ENCODE measurements at places on chromosomes 11 and 22.
A peak's percentile ranks its signal among the peaks of the same experiment; 100 is the strongest.

DNA sequence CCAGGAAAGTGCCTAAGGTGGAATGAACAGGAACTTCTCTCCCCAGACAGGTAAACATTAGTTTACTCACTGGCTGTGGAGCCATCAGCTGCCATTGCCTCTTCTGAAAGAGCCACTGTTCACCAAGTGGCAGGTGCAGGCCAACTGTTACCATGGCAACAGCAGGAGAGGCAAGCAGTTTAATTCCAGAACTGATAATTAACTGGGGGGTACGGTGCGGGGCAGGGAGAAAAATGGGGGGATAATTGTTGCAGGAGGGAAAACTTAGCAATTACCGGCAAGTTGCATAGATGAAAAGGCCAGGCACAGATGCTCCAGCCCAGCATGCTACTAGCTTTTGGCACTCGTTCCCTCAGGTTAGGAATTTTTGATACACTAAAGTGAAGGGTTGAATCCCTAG lies 85.1 kb downstream of the TRIM44 start:
- DNase-seq: no peak

DNA sequence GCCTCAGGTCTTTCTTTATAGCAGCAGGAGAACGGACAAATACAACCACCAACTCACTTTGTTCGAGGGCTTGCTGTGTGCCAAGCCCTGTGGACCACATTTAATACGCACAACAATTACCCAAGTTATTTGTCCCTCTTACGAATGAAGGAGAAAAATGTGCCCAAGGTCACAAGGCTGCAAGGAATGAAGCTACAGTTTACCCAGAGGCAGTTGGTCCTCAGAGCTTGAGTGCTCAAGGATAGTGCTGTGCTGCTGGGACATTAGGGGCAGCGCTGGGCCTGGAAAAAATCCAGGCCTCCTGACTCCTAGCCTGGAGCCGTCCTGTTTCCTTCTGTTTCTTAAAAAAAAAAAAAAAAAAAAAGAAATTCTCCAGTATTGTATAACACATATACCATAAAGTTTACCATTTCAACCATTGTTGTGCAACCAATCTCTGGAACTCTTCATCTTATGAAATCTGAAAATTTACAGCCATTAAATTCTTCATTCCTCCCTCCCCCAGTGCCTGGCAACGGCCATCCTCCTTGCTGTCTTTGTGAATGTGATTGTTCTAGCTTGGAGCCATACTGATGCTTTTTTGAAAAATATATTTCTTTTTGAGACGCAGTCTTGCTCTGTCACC lies 1.0 kb upstream of the C11orf86 start:
- no peak for DNase-seq

GRCh38 chr11:10564696-10565318 lies 3.7 kb downstream of the LYVE1 start:
- no peak for DNase-seq

GRCh38 chr22:40194656-40195055 lies 16.9 kb downstream of the TNRC6B start:
- no peak for DNase-seq

DNA sequence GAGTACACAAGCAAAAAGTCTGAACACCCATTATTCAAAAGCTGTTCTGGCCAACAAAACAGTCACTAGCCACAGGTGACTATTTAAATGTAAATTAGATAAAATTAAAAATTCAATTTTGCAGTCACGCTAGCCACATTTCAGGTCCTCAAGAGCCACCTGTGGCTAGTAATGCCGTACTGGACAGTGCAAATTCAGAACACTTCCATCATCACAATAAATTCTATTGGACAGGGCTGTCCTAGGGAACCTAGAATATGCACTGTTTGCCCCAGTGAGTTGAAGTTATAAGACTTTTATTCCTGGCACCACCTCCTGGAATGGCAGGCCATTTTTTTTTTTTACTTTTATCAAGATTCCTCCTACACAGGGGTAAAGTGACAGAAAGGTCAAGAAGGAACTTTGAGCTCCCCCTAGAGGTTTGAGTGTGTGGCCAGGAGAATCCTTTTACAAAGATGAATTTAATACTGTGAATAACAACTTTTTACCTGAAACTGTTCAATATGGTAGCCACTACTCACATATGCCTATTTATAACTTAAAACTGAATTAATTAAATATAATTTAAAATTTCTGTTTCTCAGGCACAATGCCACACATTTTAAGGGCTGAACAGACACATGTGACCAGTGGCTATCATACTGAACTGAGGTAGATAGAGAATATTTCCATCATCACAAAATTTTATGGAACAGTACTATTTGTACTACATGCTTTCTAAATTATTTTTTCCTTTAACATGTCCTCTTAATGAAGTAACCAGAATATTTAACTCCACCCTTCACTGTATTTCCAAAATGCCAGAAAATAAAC lies 6.5 kb downstream of the MSANTD2 start:
- no peak for DNase-seq

DNA sequence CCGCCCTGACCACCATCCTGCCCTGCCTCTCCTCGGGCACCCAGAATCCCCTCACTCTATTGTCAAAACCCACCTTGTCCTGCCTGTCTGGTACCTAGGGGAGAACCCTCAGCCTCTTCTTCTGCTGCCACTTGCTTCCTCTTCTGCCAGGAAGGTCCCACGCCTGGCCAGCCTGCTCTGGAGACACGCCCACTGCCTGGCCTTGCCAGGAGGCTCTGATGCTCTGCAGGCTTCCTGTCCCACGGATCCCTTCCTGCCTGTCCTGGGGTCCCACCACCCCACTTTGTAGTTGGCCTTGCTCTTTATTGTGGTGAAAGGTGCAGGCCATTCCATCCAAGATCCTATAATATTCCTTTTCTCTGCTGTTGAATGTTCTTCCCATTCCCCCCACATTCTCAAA lies 63.4 kb downstream of the BMAL1 start:
- no peak for DNase-seq

- no peak for DNase-seq
Measured at GRCh38 chr22:40198733-40199132, 21.0 kb downstream of the TNRC6B start.

- no peak for DNase-seq
Measured at GRCh38 chr11:47409440-47410369, 1.3 kb downstream of the SLC39A13 start.

DNA sequence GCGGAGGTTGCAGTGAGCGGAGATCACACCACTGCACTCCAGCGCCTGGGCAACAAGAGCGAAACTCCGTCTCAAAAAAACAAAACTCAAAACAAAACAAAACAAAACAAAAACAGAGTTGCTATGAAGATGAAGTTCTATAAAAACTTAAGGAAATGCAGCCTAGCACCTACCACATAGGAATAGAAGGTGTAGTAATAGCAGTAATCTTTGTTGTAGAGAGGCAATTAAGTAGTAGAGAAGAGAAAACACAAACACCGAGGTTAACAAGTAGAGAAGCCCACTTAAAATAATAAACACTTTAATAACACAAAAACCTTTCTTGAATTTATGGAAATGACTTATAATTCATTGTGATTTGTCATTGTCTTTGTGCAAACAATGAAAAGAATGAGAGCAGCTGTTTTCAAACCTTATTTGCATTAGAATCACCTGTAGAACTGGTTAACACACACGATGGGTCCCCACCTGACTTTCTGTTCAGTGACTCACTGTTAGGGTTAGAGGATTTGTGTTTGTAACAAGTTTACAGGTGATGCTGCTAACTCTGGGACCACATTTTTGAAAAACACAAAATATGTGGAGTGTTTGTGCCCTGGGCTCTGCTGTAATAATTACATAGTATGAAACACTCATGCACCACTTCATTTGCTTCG lies 43.1 kb downstream of the TYR start:
- no peak for DNase-seq

DNA sequence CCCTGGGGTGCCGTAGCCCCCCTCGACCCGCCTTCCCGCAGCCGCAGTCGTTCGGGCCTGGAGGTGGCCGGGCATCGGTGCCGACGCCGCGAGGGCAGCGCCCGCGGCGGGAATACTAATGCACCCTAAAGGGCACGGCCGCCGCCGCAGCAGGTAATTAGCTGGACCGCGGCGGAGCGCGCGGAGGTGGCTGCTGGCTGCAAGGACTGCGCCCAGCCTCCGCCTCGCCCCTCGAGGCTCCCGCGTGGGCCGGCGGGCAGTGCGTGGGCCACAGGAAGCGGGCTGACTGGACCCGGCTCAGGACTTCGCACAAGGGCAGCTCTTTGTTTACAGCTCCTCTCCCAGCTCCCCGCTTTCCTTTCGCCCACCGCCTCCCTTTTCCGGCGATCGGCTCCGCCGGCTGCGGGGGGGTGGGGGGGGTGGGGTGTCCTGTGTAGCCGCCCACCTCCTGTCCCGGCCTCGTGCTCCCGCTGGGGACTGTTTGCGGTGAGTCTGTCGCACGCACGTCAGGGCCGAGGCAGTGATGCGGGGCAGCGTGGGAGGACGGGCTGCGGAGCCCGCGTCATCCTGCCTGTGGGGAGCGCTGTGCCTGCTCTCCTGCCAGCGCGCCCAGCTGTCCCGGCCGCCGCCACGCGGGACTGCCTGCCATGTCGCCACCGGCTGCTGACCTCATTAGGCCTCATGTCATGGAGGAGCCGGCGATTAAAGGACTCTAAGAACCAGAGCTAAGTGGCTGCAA lies 53.2 kb downstream of the GRIK4 start:
- DNase-seq: peak; percentile 30

- no peak for DNase-seq
Measured at GRCh38 chr22:46710806-46711205, 27.2 kb downstream of the CERK start.

DNA sequence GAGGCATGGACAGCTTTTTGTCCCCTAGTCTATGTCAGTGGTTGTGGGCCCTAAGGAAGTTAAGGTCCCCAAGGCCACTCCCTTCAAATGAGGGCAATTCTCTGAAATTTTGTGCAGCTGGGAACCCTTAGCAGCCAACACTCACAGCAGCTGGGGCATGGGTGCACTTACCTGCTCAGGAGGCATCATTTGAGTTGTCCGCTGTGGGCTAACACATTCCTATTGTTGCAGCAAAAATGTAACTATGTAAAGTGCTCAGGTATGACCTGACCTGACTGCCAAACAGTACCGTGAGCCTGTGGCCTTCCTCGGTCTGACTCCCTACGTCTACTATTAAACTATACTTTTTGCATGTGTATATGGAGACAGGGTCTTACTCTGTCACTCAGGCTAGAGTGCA lies 5.8 kb upstream of the MRTFA start:
- no peak for DNase-seq

DNA sequence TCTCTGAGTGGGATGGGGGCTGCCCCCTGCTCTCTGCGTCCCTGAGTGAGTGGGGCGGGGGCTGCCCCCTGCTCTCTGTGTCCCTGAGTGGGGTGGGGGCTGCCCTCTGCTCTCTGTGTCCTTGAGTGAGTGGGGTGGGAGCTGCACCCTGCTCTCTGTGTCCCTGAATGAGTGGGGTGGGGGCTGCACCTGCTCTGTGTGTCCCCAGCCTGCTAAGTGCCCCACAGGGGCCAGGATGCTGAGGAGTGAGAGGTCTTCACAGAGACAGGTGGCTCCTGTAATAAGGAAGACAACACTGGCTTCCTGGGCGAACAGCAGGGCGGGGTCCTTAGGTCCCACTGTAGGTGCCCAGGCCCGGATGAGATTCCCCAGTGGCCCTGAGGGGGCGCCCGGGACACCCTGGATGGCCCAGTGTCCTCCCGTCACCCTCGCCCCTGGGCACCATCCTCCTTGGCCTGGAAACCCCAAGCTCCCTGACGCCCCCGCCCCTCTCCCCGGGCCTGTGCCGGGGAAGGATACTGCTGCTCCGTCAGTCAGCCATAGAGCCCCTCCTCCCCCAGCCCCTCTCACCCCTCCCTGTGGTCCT lies 3.8 kb upstream of the CCDC188 start:
- DNase-seq: no peak

DNA sequence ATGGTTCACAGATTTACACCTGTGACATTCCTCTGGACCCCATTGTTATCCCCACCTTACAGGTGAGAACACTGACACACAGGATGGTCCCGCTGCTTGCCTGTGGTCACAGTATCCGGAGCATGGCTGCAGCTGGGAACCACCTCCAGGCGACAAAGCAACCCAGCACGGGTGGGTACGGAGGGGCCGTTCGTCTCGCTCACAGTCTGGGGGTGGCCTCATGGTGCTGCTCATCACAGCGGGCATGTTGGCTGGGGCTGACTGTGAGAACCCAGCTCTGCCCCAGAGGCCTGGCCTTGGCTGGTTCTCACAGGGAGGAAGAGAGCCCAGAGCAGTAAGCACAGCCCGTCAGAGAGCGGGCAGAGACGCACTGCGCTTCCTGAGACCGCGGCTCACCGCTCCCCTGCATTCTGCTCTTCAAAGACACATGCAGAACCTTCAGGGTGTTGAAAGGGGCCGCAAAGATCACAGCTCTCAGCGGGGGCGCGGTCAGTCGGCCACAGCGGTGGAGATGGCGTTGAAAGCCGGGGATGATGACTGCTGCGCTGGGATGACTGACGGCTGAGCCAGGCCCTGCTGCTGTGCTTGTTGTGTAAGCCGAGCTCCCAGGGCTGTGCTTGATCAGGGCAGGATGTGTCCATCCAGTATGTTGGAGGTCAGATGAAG lies 423.0 kb downstream of the BRD1 start:
- no peak for DNase-seq

- DNase-seq: no peak
Measured at GRCh38 chr22:32994041-32994830, 63.9 kb downstream of the SYN3 start.

DNA sequence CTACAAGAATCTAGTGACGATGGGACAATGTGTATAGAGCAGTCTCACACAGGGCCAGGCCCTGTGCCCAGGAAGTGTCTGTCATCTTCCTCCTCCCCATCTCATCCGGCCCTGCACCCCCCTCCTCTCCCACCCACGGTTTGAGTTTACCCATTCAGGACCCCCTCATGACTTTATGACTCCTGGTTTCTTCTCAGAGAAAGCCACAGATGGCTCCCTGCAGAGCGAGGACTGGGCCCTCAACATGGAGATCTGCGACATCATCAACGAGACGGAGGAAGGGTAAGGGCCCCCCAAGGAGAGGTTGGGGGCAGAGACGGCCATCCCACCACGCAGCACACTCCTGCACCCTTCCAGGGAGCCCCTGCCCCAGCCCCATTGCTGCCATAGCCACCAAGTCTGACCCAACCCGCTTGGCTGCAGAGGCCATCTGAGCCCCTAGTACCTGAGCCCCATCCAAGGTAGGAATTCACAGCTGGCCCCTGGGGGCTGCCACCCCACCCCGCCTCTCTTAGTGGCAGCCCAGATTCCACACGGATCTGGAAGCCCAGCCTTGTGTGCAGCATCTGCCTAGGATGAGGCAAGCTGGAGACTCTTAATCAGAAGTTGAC lies 18.1 kb downstream of the TOM1 start:
- no peak for DNase-seq

- no peak for DNase-seq
Measured at GRCh38 chr11:64263947-64264317, 12.6 kb downstream of the PLCB3 start.

GRCh38 chr11:24406389-24406788 lies 90.5 kb upstream of the LUZP2 start:
- no peak for DNase-seq

- DNase-seq: no peak
Measured at GRCh38 chr11:17821648-17822400, 87.2 kb downstream of the KCNC1 start.

- DNase-seq: no peak
Measured at GRCh38 chr22:37664249-37665101, 6.0 kb downstream of the PDXP start.

All from activated CD8-positive, alpha-beta memory T cell treated with anti-CD3 and anti-CD28 coated beads for 48 hours (primary cell).